NCI-H1694 (cell line): ENCODE measurements at places on chromosomes 6 and 20.

- DNase-seq = no peak
These were observed 40.0 kb downstream of the BICRAL start for GRCh38 chr6:42821846-42822245.

GRCh38 chr6:71887006-71887743, 825 bp downstream of the RIMS1 start:
- DNase-seq = no peak

DNA sequence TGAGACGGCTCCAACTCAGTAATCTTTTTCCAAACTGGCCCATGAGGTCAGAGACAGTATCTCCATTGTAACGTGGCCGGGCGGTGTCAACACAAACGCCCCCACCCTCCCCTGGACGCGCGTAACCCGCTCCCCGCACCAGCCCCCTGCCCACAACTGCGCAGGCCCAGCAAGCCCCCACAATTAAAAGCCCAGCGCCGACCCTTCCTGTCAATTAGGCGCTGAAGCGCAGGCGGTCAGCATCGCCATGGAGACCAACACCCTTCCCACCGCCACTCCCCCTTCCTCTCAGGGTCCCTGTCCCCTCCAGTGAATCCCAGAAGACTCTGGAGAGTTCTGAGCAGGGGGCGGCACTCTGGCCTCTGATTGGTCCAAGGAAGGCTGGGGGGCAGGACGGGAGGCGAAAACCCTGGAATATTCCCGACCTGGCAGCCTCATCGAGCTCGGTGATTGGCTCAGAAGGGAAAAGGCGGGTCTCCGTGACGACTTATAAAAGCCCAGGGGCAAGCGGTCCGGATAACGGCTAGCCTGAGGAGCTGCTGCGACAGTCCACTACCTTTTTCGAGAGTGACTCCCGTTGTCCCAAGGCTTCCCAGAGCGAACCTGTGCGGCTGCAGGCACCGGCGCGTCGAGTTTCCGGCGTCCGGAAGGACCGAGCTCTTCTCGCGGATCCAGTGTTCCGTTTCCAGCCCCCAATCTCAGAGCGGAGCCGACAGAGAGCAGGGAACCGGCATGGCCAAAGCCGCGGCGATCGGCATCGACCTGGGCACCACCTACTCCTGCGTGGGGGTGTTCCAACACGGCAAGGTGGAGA, at the start of the genes HSPA1A and HSPA1L:
Gene HSPA1A, plus strand, starts transcription at position 519 of the 814 bp plus-strand sequence. Its CDS starts 214 bp downstream, at position 733.
Gene HSPA1L, minus strand, starts transcription at position 259 of the 814 bp plus-strand sequence. CDS start 3,311 bp downstream, outside the sequence.
- peak; percentile 63 for DNase-seq

- DNase-seq = no peak
These were observed 3.3 kb downstream of the TDRD6 start for GRCh38 chr6:46690911-46691451.

DNA sequence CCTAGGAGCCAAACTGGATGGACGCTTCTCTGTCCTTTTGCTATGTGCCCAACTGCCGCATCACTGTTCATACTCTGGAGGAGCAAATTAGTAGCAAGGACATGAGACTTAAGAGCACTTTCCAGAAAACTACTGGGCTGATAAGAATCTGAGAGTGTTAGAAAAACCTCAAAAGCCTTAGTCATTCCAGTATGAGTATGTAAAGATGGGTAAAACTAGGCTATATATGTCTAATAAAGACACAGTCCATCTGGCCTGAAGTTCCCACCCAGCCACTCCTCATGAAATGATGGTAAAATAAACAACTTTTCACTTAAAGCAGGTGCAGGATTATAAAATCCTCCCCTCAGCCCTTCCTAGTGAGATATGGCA, 30.6 kb downstream of the SHLD1 start:
- DNase-seq = no peak

- DNase-seq = no peak
These were observed 170.9 kb downstream of the PHF3 start for GRCh38 chr6:63806573-63806913.

- DNase-seq = peak; percentile 16
These were observed 40.5 kb downstream of the TGM6 start for GRCh38 chr20:2421247-2421646.

GRCh38 chr6:34888874-34889555, at the start of gene ANKS1A:
ANKS1A (plus strand) TSS chr6:34889255; CDS start chr6:34889403, 148 bp downstream.
- DNase-seq = no peak

DNA sequence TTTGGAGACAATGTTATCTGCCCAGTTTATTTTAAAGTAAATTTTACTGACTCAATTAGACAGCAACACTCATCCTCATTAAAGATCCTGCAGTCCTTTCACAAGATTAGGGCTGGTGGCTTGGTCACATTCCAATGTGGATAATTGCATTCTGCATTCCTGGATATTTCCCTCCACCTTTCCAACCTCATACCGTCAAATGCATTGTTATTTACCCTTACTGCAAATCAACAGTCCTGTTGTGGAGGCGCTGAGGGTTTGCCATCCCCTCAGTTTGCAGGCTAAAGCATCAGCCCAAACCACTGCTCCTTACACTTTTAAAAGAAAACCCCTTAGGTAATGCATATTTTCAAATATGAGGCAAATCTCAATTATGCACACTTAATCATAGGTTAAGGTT, 5.4 kb downstream of the CITED2 start:
- DNase-seq = no peak

DNA sequence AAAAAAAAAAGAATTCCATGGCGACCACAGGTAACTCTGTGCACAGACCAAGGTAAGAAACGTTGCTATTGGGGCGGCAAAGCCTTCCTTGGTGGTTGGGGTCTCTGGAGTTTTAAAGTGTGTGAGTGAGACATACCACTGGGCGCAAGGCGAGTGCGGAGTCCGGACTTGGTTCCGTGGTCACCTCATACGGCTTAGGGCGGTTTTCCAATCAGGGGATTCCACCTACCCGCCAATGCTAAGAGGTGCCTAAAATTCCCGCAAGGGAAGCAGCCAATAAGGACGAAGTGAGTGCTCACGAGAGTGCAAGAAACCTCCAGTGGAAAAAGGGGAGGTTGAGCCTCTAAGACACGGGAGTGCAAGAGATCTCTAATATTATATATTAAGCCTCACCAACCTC, 68.6 kb upstream of the PRSS16 start:
- DNase-seq = no peak

DNA sequence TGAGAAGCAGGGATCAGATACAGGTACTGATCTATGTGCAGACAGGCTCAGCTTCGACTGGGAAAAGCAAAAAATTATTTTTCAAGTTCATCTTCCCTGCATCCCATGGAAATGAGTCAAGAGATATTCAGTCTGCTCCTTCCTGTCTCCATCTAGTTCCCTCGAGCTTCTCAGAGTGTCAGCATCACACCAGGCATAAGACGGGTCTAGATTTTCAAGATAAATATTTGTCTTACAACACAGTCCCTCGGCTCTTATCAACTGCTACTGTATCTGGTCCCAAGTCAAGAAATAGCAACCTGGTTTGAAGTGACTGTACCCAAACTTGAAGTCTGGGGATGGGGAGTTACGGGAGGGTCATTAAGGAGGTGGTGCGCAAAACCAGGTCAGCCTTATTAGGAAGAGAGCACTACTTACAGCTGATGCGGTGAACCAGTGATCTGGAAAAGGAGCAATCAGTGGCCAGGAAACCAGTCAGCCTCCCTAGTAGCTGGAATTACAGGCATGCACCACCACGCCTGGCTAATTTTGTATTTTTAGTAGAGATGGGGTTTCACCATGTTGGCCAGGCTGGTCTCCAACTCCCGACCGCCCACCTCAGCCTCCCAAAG, 29.7 kb downstream of the ZMYND8 start:
- DNase-seq = no peak

DNA sequence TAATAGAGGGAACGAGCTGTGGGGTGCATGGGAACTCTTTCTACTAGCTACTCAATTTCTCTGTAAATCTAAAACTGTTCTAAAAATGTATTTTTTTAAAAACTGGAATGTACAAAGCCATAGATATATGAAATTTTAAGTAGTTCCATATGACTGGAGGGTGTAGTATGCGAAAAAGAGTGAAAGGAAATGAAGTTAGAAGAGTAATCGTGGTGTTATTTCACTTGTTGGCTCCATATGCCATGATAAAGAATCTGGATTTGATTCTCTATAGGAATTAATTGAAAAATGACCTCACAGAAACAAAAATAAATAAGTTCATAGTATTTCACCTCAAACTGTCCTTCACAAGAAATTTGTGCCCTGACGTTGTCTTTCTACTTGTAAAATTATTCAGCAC, 500.2 kb downstream of the TENT5A start:
- no peak for DNase-seq

GRCh38 chr6:27870291-27870870, 41.8 kb downstream of the OR2B2 start:
- DNase-seq = no peak

DNA sequence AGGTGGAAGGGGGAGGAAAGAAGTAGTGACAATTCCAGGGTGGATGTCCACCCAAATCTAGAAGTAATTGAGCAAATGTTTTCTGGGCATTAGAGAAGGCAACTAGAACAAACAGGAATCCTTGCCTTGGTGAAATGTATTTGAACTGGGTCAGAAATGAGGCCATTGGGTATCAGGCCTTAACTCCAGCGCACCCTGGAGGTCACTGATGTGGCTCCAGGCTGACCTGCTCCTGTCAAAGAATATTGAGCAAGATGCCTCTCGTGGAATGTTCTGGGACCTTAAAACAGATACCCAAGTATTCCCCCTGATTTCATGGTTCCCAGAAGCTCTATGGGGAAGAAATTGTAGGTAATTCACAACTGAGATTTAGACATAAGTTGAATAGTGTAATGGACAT, 6.9 kb downstream of the HLA-DPB1 start:
- no peak for DNase-seq

- no peak for DNase-seq
These were observed 180.4 kb upstream of the JARID2 start for GRCh38 chr6:15065261-15065989.

GRCh38 chr6:28134015-28134414, 7.7 kb upstream of the ZKSCAN8 start:
- DNase-seq = peak; percentile 7

- DNase-seq = no peak
These were observed 5.3 kb downstream of the DCBLD1 start for GRCh38 chr6:117487821-117488220.

GRCh38 chr6:44439270-44440045, 52.0 kb downstream of the CDC5L start:
- DNase-seq = no peak

- DNase-seq = no peak
These were observed 399.6 kb upstream of the SOX4 start for GRCh38 chr6:21193790-21194475.

- DNase-seq = no peak
These were observed 7.1 kb downstream of the GJA1 start for GRCh38 chr6:121442576-121442975.

DNA sequence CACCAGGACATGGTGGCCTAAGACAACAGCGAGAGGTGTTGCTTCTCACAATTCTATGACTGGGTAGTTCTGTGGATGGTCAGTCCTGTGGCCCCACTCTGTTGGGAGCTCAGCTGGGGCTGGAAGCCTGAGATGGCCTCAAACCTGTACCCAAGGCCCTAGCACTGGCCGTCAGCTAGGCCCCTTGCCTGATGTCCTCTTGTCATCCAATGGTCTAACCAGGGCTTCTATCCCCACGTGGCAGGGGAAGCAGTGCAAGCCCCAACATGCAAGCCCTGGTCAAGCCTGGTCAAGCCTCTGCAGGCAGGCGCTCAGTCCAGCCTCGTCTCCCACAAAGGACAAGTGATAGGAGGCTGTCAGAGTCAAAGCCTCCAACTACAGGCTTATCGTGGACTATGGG, 196.5 kb upstream of the CST7 start:
- DNase-seq = no peak

- DNase-seq = no peak
These were observed 84.2 kb upstream of the ENPP5 start for GRCh38 chr6:46254946-46255345.

GRCh38 chr6:116165596-116165995, 39.7 kb upstream of the COL10A1 start:
- DNase-seq = no peak

DNA sequence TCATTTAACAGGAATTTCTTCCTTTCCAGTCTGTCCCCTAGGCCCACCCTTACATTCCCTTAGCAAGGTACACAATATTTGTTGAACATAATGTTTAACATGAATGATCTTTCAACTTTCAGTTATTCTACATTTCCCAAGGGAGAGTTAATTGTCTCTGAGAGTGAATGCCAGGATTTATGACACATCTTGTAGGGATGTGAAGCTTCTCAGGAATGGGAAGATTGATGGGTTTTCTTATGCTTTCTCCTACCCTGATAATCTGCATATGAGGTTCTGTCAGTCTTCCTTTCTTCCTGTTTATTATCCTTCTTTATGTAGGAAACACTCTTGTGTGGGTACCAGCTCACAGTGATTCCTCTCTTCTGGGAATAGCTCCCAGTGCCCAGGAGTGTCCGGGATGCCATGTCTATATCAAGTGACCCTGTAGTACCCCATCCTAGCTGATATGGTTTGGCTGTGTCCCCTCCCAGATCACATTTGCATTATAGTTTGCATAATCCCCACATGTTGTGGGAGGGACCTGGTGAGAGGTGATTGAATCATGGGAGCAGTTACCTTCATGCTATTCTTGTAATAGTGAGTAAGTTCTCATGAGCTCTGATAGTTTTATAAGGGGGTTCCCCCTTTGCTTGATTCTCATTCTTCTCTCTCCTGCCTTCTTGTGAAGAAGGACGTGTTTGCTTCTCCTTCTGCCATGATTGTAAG, 7.1 kb upstream of the FYN start:
- no peak for DNase-seq

DNA sequence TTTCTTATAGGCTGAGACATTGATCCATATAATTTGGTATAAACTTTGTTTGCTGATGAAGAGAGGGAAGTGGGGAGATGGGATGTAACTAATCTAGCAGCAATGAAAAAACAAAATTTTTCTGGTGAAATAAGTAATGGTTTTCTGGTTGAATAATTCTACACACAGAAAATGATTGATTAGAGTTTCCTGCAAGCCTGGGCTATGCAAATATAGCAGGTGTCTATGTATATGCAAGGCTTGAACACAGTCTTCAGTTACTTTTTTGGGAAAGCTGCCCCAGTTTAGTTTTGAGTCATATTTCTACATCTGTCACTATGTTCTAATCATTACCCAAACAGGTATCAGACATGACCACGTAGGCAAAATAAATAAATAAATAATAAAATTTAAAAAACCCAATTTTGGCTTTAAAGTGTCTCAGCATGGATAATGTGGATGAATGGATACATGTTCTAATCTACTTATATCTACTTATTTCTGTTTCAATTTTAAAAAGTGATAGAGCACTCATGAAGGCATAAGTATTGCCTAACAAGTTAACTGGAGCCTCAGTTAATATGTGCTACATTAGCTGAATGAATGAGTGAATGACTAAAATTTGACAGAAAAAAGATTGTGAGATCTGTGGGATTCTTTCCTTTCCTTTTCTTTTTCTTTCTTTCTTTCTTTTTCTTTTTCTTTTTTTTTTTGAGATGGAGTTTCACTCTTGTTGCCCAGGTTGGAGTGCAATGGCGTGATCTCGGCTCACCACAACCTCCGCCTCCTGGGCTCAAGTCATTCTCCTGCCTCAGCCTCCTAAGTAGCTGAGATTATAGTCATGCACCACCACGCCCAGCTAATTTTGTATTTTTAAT, 37.2 kb upstream of the TFB1M start:
- DNase-seq = no peak
